ENCODE measurements at places on chromosomes 2 and 18. TPM values are rescaled to one million over a fixed set of nuclear protein-coding genes. Genes with fewer than 3 reads are reported as not detected.

- no peak overlapping the region for H3K4me3 ChIP-seq
- no peaks in the 10 kb centered on the region for H3K4me1 ChIP-seq
- H3K27ac ChIP-seq: no peak overlapping the region
- peaks cover 9% of the 10 kb centered on the region for H3K36me3 ChIP-seq
- DNase-seq: no peak
Observed at GRCh38 chr2:238097988-238098871, 1.9 kb upstream of the ESPNL start.

GRCh38 chr18:32771871-32772580 is 797 bp downstream of the KLHL14 start:
- no peak overlapping the region for H3K27ac ChIP-seq
- no peak overlapping the region for H3K4me3 ChIP-seq
- H3K4me1 ChIP-seq: no peaks in the 10 kb centered on the region
- DNase-seq: no peak
- H3K27me3 ChIP-seq: peaks cover 46% of the 10 kb centered on the region
- H3K36me3 ChIP-seq: no peaks in the 10 kb centered on the region

GRCh38 chr2:134412639-134412999 is 158.7 kb downstream of the MGAT5 start:
- H3K27me3 ChIP-seq: no peaks in the 10 kb centered on the region
- peaks cover 3% of the 10 kb centered on the region for H3K36me3 ChIP-seq
- no peak overlapping the region for H3K4me3 ChIP-seq
- no peak overlapping the region for H3K27ac ChIP-seq
- DNase-seq: no peak
- H3K4me1 ChIP-seq: peaks cover 34% of the 10 kb centered on the region

C2orf15 gene
- 0.35 TPM for total RNA-seq

- H3K4me1 ChIP-seq: no peaks in the 10 kb centered on the region
- H3K27me3 ChIP-seq: no peaks in the 10 kb centered on the region
- H3K27ac ChIP-seq: no peak overlapping the region
- no peaks in the 10 kb centered on the region for H3K36me3 ChIP-seq
- no peak for DNase-seq
- no peak overlapping the region for H3K4me3 ChIP-seq
Observed at GRCh38 chr2:73083886-73084800, 12.6 kb upstream of the SFXN5 start.

- no peak overlapping the region for H3K27ac ChIP-seq
- H3K36me3 ChIP-seq: no peaks in the 10 kb centered on the region
- H3K4me3 ChIP-seq: no peak overlapping the region
- DNase-seq: no peak
Observed at GRCh38 chr2:26982102-26982742, 11.8 kb downstream of the MAPRE3 start.

GAREM1 gene
- total RNA-seq: 0.18 TPM

GRCh38 chr2:67389788-67390187 is 7.3 kb upstream of the ETAA1 start:
- no peaks in the 10 kb centered on the region for H3K27me3 ChIP-seq
- H3K4me1 ChIP-seq: no peaks in the 10 kb centered on the region
- H3K4me3 ChIP-seq: no peak overlapping the region
- no peak overlapping the region for H3K27ac ChIP-seq
- no peak for DNase-seq
- peaks cover 3% of the 10 kb centered on the region for H3K36me3 ChIP-seq

DNA sequence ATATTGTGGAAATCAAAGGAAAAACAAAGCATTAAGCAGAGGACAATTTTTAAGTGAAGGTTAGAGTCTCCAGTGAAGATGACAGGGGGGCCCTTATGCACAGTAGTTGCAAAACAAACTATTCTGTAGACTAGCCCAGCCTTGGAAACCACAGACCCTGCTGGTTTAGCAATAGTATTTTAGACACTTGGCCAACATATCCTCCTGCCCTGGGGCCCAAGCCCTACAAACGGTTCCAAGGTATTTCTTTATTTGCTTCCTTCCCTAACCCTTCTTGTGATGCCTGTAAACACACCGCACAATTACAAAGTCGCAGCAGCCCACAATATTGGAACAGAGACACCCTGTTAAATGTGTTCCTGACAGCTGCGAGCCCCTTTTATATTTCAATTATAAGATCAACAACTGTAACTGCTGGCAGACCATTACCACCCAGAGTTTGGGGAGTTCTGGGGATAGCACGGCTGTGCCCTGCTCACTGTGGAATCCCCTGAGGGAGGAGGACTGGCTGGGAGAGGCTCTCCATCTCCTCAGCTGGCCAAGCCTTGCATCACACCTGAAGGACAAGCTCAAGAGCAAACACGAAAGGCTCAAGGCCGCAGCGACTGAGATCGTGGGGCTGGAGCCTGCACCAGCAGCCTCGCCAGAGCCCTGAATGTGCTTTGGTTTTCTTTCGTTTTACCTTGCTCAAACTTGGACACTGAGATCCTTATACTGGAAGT is 282.2 kb upstream of the ATP5MC3 start:
- H3K36me3 ChIP-seq: no peaks in the 10 kb centered on the region
- no peaks in the 10 kb centered on the region for H3K27me3 ChIP-seq
- DNase-seq: no peak
- H3K4me3 ChIP-seq: no peak overlapping the region
- no peak overlapping the region for H3K27ac ChIP-seq

DNA sequence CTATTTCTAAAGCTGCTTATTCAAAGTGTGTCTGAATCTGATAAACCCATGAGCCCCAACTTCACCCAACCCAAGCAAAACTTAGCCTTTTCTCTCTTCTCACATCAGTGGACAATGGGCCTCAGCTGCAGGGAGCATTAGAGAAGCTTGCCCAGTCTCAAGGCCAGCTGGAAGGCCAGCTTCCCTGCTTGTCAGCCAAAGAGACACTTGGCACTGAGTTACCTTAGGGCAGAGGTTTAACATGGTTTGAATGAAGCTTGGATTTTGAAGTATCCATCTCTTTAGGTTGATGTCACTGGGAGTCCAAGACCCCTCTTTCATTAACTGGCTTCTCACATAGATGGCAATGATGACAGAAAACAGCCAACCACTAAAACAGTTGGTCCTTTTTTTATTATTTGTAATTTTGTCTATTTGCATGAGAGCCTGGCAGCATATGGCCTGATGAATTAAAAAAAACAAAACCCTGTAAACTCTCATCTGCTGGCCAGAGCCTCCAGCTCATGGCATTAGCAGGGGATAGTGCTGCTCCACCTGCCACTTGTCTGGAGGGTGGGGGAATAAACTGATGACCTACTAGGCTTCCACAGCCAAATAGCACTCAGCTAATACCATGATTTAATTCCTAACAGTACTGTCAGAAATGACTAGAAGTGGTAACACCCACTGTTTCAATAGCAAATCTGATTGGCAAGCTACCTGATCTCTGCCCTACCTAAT is 137.0 kb downstream of the UBE2E3 start:
- no peak overlapping the region for H3K4me3 ChIP-seq
- DNase-seq: no peak
- peaks cover 38% of the 10 kb centered on the region for H3K4me1 ChIP-seq
- H3K27me3 ChIP-seq: no peaks in the 10 kb centered on the region
- H3K36me3 ChIP-seq: peaks cover 40% of the 10 kb centered on the region

CDH20 gene
- total RNA-seq: not detected

GRHL1 gene
- 2.0 TPM for total RNA-seq

GRCh38 chr2:83827618-83828017 is 631.5 kb downstream of the SUCLG1 start:
- no peak overlapping the region for H3K27ac ChIP-seq
- no peaks in the 10 kb centered on the region for H3K4me1 ChIP-seq
- no peaks in the 10 kb centered on the region for H3K27me3 ChIP-seq

DNA sequence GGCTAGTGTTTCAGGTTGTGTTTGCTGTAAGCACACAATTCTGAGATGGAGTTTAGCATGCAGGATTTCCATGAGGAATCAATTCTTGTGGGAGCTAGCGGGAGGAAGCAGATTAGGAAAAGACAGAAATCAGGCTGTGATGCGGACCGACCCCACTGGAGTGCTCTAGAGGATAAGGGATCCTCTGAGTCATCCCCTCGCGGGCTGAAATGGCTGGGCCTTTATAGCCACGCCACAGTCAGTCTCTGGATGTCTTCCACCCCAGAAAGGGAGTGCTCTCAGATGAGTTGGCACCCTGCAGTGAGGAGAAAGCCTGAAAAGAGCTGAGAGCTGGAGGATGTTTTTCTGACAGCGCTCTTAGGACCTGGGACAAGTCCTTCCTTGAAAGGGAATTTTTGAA is 102.4 kb downstream of the GALNT3 start:
- H3K4me3 ChIP-seq: no peak overlapping the region
- H3K27me3 ChIP-seq: peaks cover 13% of the 10 kb centered on the region
- no peaks in the 10 kb centered on the region for H3K4me1 ChIP-seq
- no peak overlapping the region for H3K27ac ChIP-seq
- H3K36me3 ChIP-seq: no peaks in the 10 kb centered on the region

- peaks cover 19% of the 10 kb centered on the region for H3K27me3 ChIP-seq
- no peak for DNase-seq
- no peaks in the 10 kb centered on the region for H3K4me1 ChIP-seq
- no peak overlapping the region for H3K27ac ChIP-seq
Observed at GRCh38 chr18:76578571-76579300, 83.7 kb upstream of the ZNF516 start.

GRCh38 chr2:204542982-204543608 is 2.2 kb upstream of the PARD3B start:
- H3K27me3 ChIP-seq: peaks cover 39% of the 10 kb centered on the region
- no peak overlapping the region for H3K4me3 ChIP-seq
- no peak for DNase-seq
- H3K36me3 ChIP-seq: no peaks in the 10 kb centered on the region
- H3K4me1 ChIP-seq: peaks cover 13% of the 10 kb centered on the region

DNA sequence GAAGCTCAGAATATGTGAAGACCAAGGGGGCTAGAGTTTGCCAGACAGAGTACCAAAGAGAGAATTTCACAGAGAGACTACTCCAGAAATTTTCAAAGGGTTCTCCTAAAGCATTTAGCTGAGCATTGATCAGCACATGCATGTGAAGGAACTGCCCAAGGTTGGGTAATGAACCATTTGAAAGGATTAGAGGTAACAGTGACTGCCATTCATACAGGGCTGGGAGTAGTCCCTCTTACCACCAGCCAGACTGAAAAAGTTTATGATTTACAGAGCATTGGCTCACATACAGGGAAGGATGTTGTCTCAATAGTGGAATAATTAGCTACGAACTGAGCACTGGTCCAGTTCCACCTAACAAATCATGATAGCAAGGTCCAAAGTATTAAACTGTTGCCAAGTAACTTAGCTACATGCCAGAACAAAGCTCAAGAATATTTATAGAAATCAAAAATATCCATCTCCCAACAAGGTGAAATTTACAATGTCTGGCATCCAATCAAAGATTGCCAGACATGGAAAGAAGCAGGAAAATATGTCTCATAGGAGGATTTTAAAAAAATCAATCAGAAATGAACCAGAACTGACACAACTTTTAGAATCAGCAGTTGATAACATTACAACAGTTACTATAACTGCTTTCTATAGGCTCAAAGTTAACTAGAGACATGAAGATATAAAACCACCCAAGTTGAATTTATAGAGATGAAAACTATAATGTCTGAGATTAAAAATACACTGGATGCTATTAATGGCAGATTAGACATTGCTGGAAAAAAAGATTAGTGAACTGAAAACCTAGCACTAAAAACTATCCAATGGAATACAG is 25.7 kb upstream of the RNF103 start:
- H3K4me3 ChIP-seq: no peak overlapping the region
- H3K27me3 ChIP-seq: peaks cover 10% of the 10 kb centered on the region
- H3K27ac ChIP-seq: no peak overlapping the region
- no peaks in the 10 kb centered on the region for H3K4me1 ChIP-seq
- no peaks in the 10 kb centered on the region for H3K36me3 ChIP-seq

GRCh38 chr2:213098612-213099011 is 52.8 kb downstream of the IKZF2 start:
- H3K27me3 ChIP-seq: no peaks in the 10 kb centered on the region
- peaks cover 3% of the 10 kb centered on the region for H3K4me1 ChIP-seq
- DNase-seq: no peak
- no peak overlapping the region for H3K27ac ChIP-seq
- no peaks in the 10 kb centered on the region for H3K36me3 ChIP-seq
- no peak overlapping the region for H3K4me3 ChIP-seq

GRCh38 chr2:232299084-232299483 is 79.5 kb upstream of the ALPP start:
- H3K27me3 ChIP-seq: no peaks in the 10 kb centered on the region
- H3K4me3 ChIP-seq: no peak overlapping the region

DNA sequence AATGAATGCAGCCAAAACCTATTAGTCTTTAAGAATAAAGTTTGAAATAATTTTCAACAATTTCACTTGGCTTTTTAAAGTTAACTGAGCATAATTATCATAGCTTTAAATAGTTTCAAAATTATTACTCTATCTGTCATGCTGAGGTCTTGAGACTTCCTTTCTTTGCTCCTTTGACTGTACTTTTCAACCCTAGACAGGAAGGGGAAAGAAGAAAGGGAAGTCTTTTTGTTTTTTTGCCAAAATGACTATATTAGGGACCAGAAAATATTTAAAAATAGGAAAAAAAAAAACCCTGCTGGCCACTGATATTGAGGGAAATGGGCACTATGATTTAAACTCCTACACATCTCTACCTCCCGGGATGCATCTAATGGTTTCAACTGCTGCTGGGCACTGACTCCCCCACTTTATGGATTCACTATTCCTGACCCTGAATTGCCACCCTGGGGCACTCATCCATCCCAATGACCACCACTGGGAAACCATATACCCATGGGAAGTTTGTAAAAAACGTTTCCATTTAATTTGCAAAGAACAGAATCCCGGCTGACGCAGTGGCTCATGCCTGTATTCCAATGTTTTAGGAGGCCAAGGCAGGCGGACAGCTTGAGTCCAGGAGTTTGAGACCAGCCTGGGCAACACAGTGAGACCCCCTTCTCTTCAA is 50.5 kb downstream of the GAREM1 start:
- no peaks in the 10 kb centered on the region for H3K4me1 ChIP-seq
- peaks cover 4% of the 10 kb centered on the region for H3K27me3 ChIP-seq
- no peak for DNase-seq
- no peak overlapping the region for H3K4me3 ChIP-seq
- H3K27ac ChIP-seq: no peak overlapping the region

DNA sequence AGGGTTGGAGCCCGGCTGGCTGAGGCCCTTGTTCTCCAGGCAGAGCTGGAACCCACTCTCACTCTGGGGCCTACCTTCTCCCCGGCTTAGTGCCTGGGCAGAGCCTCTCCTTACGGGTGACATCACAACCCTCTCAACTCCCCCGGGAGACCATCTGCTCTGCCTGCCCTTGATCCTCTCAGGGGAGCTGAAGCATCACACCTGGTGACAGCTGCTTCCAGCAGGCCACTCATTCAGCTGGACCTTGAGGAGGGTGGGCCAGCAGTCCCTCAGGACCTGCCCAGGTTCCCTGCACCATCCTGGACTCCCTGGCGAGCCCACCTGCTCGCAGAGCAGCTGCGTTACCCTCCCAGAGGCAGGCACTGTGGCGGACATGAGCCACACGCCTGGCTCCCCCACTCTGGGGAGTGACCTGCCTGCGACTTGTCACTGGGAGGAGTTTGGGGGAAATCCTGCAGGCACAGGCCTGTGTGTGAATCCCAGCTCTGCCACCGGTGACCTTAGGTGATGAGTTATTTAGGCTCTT is 13.1 kb downstream of the HS6ST1 start:
- H3K27ac ChIP-seq: no peak overlapping the region
- no peaks in the 10 kb centered on the region for H3K36me3 ChIP-seq
- H3K27me3 ChIP-seq: no peaks in the 10 kb centered on the region
- no peak overlapping the region for H3K4me3 ChIP-seq
- H3K4me1 ChIP-seq: no peaks in the 10 kb centered on the region

Data from activated CD4-positive, alpha-beta memory T cell treated with anti-CD3 and anti-CD28 coated beads, Interleukin-2, amount 10 ng/mL, durations not matched to agents 7 days and 5 days (primary cell).